ENCODE measurements at places on chromosomes 13 and 19. TPM values are rescaled to one million over a fixed set of nuclear protein-coding genes. Genes with fewer than 3 reads are reported as not detected.
A peak's percentile ranks its signal among the peaks of the same experiment; 100 is the strongest.

GRCh38 chr19:9819596-9819909 is 674 bp upstream of the FBXL12 start:
- H3K27me3 ChIP-seq: no peaks in the 10 kb centered on the region
- H3K4me3 ChIP-seq: peak overlapping the region; percentile 36
- H3K27ac ChIP-seq: peak overlapping the region; percentile 32
- no peaks in the 10 kb centered on the region for H3K36me3 ChIP-seq
- no peak for DNase-seq
- peaks cover 12% of the 10 kb centered on the region for H3K4me1 ChIP-seq

The ZNF208 gene
- total RNA-seq: not detected

The CRB3 gene
- not detected for total RNA-seq

The KLF1 gene
- not detected for total RNA-seq

The LILRB5 gene
- total RNA-seq: not detected

- peaks cover 8% of the 10 kb centered on the region for H3K27me3 ChIP-seq
- DNase-seq: no peak
- no peaks in the 10 kb centered on the region for H3K36me3 ChIP-seq
- no peaks in the 10 kb centered on the region for H3K4me1 ChIP-seq
- H3K4me3 ChIP-seq: no peak overlapping the region
- no peak overlapping the region for H3K27ac ChIP-seq
Measured at GRCh38 chr13:45447050-45447661, 17.6 kb upstream of the COG3 start.

The TYROBP gene
- total RNA-seq: not detected

The ZNF547 gene
- 3.2 TPM for total RNA-seq

GRCh38 chr19:12984143-12984627 is 11.1 kb upstream of the NFIX start:
- H3K4me3 ChIP-seq: no peak overlapping the region
- no peak overlapping the region for H3K27ac ChIP-seq
- no peaks in the 10 kb centered on the region for H3K27me3 ChIP-seq
- peaks cover 2% of the 10 kb centered on the region for H3K4me1 ChIP-seq

The OR7C1 gene
- not detected for total RNA-seq

GRCh38 chr19:33278403-33279269 is 23.7 kb downstream of the CEBPA start:
- no peak overlapping the region for H3K27ac ChIP-seq
- H3K4me1 ChIP-seq: no peaks in the 10 kb centered on the region
- no peak for DNase-seq
- no peaks in the 10 kb centered on the region for H3K27me3 ChIP-seq
- no peak overlapping the region for H3K4me3 ChIP-seq

The TEX101 gene
- not detected for total RNA-seq

DNA sequence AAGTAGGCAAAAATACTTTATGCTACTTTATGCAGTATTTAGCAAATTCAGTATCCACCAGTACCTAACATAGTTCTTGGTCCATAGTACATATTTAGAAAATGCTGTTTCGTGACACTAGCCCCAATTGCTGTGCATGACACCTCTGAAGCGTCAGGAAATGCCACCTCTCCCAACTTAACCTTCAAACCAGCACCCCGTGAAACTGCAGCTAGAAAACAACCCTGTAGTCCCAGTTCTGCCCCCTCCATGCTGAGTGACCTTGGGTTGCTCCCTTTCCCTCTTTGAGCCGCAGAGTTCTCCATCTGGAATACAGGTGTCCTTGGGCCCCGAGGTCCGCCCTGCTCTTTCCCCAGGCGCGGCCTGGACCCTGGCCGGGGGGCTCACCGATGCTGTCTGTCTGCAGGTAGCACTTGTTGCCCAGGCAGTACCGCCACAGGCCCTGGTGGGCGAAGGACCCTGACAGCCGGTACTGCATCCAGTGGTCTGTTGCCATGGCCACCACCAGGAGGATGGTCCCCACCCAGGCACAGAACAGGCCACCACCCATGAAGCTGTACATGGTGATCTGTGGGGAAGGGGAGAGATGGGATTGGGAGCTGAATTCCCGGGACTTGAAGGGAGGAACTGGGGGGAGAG is 773 bp downstream of the LIM2 start:
- no peaks in the 10 kb centered on the region for H3K36me3 ChIP-seq
- no peaks in the 10 kb centered on the region for H3K27me3 ChIP-seq
- no peak for DNase-seq
- H3K4me1 ChIP-seq: no peaks in the 10 kb centered on the region
- no peak overlapping the region for H3K27ac ChIP-seq

The TOMM40 gene
- total RNA-seq: 101 TPM

DNA sequence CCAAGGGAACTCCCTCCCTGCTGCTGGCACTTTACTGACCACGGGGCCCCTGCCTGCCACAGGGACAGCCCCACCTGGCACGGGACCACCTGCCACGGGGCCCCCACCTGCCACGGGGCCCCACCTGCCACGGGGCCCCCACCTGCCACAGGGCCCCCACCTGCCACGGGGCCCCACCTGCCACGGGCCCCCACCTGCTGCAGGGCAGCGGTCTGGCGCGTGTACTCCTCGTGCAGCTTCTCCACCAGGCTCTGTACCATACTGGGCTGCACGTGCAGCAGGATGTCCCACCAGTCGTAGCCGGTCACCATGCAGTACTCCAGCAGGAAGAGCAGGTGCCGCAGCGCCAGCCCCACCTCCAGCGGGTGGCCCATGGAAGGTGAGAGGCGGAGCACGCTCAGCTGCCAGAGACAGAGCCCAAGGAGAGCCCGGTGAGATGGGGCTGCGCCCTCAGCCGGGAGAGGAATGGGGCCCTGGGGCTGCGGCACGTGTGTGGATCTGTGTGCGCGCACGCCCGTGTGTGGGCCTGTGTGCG is 16.1 kb downstream of the MED16 start:
- DNase-seq: no peak
- H3K27ac ChIP-seq: no peak overlapping the region
- no peaks in the 10 kb centered on the region for H3K36me3 ChIP-seq

The CPAMD8 gene
- 2.2 TPM for total RNA-seq

- H3K27me3 ChIP-seq: no peaks in the 10 kb centered on the region
- H3K27ac ChIP-seq: no peak within 1 kb of the TSS
- peak within 1 kb of the TSS; percentile 47 for H3K4me3 ChIP-seq
- DNase-seq: no peak
- no peaks in the 10 kb centered on the region for H3K36me3 ChIP-seq
Measured at GRCh38 chr19:38264486-38265212, at the start of gene SPINT2. Gene SPINT2 (plus strand): TSS chr19:38264573. CDS start chr19:38264893, 320 bp downstream.

DNA sequence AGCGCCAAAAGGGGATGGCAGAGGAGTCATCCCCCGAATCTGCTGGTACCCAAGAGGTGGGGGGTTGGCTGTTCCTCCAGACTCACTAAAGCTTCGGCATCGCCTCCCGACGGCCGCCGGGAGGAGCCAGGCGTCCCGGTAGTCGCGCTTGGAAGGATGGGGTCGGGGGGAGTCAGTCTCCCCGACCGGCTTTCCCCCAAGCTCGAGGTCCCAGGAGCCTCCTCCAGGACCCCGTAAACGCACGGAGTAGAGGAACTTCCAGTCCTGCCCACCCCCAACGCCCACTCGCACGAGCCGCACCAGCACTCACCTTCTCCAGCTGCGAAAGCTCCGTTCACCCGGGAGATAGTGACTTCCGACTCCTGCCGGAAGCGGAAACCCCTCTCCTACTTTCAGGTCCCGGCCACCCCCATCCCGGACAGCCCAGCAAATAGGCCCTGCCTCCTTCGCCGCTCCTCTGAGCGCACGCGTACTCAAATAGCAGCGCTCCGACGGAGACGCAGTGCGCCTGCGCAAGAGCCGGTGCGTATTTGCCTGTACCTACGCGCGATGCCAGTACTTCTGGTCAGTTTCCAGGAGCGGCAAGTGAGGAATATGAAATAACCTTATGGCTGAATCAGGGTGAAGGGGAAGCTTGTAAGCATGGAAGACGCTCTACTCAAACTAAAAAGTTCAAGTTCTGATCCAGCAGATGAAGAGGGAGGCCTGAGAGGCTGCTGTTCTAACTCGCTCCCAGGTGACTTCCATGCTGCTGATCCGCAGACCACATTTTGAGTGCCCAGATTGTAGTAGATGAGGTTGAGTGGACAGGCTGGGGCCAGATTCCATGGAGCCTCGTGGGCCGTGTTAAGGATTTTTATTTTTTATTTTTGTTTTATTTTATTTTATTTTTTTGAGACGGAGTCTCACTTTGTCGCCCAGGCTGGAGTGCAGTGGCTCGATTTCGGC is at the start of gene ELOF1:
Gene ELOF1 (minus strand): TSS at position 350 of the 948 bp plus-strand sequence. CDS start 4,883 bp downstream, outside the sequence.
- DNase-seq: peak; percentile 97
- peaks cover 4% of the 10 kb centered on the region for H3K36me3 ChIP-seq
- H3K4me3 ChIP-seq: peak within 1 kb of the TSS; percentile 58
- no peaks in the 10 kb centered on the region for H3K27me3 ChIP-seq

GRCh38 chr19:38079926-38080380 is 144.1 kb downstream of the DPF1 start:
- H3K4me1 ChIP-seq: peaks cover 14% of the 10 kb centered on the region
- H3K36me3 ChIP-seq: peaks cover 5% of the 10 kb centered on the region
- DNase-seq: peak; percentile 81
- H3K27ac ChIP-seq: peak overlapping the region; percentile 31

DNA sequence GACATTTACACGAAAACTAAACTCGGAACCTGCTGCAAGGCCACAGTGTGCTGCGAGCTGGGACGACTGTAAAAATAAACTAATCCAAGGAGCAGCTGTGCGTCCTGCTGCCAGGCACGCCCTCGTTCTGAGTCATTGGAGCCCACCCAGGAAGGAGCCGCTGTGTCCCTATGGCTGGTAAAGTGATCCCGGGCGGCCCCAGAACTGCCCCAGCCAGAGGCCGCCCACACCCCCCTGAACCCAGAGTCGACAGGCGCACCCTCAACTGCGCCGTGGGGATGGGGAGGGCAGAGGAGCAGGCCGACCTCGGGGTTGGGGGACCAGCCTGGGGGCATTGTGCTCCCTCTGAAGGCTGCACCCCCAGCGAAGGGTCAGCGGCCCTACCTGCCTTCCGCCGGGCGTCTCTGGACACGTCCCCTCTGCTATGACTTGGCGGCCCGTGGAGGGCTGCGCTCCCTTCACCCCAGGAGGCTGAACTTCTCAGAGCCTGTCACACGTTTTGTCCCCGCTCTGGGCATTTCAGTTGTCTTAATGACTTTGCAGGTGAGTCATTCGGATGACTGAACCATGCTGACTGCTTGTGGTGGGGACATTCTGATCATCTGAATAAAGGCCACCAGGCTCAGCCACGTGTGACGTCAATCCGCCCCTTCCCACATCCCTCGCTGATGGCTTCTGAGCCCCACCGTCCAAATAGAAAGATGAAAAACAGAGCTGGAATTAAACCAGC is 42.7 kb downstream of the ADPRHL1 start:
- DNase-seq: no peak
- no peak overlapping the region for H3K4me3 ChIP-seq
- no peaks in the 10 kb centered on the region for H3K36me3 ChIP-seq

DNA sequence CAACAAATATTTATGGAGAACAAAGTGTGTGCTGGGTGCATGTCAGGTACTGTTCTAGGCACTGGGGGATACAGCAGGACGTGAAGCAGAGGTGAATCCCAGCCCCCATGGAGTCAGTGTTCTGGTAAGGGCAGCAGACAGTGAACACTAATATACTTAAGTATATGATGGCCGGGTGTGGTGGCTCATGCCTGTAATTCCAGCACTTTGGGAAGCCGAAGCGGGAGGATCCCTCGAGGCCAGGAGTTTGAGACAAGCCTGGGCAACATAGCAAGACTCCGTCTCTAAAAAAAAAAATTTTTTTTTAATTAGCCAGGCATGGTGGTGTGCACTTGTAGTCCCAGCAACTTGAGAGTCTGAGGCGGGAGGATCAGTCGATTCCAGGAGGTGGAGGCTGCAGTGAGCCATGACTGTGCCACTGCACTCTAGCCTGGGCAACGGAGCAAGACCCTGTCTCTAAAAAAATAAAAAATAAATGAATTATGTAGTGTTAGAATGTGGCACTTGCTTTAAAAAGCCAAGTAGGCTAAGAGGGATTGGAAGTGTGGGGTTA is 22.6 kb downstream of the CHST8 start:
- no peak overlapping the region for H3K27ac ChIP-seq
- no peaks in the 10 kb centered on the region for H3K27me3 ChIP-seq
- H3K36me3 ChIP-seq: no peaks in the 10 kb centered on the region

DNA sequence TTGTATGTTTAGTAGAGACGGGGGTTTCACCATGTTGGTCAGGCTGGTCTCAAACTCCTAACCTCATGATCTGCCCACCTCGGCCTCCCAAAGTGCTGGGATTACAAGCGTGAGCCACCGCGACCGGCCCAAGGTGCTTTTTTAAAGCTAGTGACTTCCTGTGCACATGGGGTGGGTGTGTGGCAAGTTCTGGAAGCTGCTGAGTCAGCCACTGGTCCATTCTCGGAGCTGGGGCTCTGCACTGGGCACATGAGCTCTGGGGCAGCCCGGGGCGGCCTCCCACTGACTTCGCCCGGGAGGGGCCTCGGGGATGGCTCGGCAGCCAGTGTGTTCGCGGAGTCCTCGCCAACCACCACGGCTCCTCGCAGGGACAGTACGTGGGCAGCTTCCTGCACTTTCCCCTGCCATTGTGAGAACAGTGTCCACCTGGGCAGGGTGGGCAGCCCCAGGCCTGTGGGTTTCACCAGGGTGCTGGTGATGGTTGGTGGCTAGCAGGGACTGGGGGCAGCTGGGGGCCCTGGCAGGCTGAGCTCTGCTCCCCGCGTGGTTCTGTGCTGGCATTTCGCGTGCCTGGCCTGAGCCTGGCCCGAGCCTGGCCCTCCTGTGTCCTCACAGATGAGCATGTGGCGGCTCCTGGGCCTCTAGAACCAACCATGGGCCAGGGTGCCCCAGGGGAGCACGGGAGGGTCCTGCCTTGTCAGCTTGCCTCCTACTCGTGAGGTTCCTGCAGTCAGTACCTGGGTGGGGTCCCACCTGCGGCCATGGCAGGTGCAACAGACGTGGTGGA is 12.2 kb downstream of the CBARP start:
- H3K4me1 ChIP-seq: no peaks in the 10 kb centered on the region
- H3K27me3 ChIP-seq: no peaks in the 10 kb centered on the region
- peaks cover 14% of the 10 kb centered on the region for H3K36me3 ChIP-seq
- H3K27ac ChIP-seq: no peak overlapping the region
- no peak overlapping the region for H3K4me3 ChIP-seq

GRCh38 chr13:91359631-91360030 is 12.1 kb downstream of the MIR17HG start:
- DNase-seq: no peak
- H3K36me3 ChIP-seq: peaks cover 25% of the 10 kb centered on the region
- no peak overlapping the region for H3K27ac ChIP-seq
- no peaks in the 10 kb centered on the region for H3K4me1 ChIP-seq

The CABP5 gene
- total RNA-seq: not detected

The DNAJC15 gene
- total RNA-seq: 21.8 TPM

DNA sequence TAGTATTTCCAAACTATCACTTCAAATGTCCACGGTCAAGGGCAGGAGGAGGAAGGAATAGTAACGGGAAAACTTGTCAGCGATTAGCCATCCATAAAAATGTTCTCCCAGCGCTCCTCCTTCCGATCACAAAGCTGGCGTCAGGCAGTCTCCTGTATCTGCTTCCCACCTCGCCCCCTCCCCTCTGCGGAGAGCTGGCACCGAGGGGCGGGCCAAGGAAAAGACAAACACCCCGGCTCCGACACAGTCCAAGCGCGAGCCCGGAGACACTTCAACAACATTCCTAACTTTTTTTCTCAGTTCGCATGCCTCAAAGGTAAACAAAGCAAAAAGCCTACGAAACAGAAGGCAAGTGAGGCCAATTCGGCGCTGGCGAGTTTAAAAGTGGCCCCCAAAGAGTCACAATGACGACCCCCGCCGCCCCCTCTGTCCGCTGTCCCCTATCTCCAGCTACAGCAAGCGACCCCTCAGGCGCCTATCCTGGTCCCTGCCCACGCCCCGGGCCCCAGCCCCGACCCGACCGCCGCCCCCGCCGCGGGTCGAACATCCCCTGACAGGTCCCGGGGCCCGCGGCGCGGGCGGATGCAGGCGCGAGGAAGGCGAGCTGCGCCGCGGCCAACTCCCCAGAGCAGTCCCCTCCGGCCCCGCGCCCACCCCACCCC is 736 bp downstream of the SMAD9 start:
- H3K27me3 ChIP-seq: no peaks in the 10 kb centered on the region
- peak overlapping the region; percentile 69 for H3K27ac ChIP-seq
- H3K4me3 ChIP-seq: peak overlapping the region; percentile 82

All from endothelial cell of umbilical vein (primary cell).